ENCODE measurements at places on chromosomes 11 and 22.

DNA sequence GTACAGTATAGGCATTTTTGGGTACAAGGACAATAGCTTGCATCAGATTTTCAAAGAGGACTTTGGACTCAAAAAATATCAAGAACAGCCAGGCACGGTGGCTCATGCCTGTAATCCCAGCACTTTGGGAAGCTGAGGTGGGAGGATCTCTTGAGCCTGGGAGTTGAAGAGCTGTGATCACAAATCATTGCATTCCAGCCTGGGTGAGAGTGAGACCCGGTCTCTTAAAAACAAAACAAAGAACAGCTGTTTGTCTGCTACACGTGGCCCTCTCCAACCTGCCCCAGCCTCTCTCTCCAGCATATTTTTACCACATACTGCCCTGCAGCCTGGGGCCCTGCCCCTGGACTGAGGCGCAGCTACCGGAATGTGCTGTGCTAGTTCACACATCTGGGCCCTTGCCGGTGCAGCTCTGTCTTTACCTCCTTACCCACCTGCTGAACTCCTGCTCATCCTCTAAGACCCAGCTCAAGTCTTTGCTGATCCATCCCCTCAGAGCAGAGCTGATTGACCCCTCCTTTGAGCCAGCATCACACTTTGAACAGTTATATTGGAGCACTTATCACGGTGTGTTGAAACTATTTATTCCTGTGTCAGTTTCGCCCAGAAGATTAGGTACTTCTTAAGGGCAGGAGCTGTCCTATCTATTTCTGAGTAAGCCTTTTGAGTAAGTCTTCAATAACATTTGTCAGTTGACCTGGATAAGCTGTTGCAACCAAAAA lies 29.4 kb downstream of the GRIK4 start:
- DNase-seq: no peak

- no peak for DNase-seq
Observed at GRCh38 chr11:77501758-77502157, 27.9 kb upstream of the PAK1 start.

GRCh38 chr11:129709801-129710398 lies 105.7 kb upstream of the TMEM45B start:
- DNase-seq: no peak

- no peak for DNase-seq
Observed at GRCh38 chr11:64035576-64035975, at the start of gene FLRT1. FLRT1 (plus strand) TSS chr11:64035931; CDS start chr11:64116268, 80,337 bp downstream.

- DNase-seq: no peak
Observed at GRCh38 chr11:6856871-6857270, 6.0 kb upstream of the OR10A2 start.

Data from progenitor cell of endocrine pancreas (in vitro differentiated cells).